ENCODE measurements at places on chromosomes 5 and 9.

- DNase-seq, result no peak
Measured at GRCh38 chr5:137122558-137122957, 376.6 kb downstream of the SPOCK1 start.

GRCh38 chr9:130143279-130143893 is 28.8 kb upstream of the NCS1 start:
- DNase-seq, result no peak

DNA sequence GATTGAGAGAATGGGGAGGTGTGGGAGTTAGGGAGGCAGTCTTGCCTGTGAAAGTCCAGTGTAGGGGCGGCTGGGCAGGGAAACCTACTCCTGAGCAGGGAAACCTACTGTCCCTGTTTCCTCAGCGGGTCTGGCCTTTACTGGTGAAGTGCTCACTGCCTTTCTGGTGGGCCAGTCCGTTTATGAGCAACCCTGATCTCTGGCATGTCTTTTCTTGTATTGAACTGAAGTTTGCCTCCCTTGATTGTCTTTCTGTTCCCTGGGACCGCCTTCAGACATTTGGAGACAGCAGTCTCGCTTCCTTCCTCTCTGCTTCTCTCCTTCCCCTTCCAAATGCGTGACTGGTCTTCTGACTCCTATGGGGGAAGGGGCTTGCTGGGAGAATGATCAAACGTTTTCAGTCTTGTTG is 2.9 kb downstream of the SNX18 start:
- no peak for DNase-seq

GRCh38 chr9:72597181-72597517 is 75.7 kb downstream of the TMC1 start:
- DNase-seq, result no peak

GRCh38 chr5:1016036-1016435 is 7.4 kb downstream of the NKD2 start:
- DNase-seq, result no peak

- no peak for DNase-seq
Measured at GRCh38 chr5:109532773-109533364, 123.1 kb upstream of the PJA2 start.

DNA sequence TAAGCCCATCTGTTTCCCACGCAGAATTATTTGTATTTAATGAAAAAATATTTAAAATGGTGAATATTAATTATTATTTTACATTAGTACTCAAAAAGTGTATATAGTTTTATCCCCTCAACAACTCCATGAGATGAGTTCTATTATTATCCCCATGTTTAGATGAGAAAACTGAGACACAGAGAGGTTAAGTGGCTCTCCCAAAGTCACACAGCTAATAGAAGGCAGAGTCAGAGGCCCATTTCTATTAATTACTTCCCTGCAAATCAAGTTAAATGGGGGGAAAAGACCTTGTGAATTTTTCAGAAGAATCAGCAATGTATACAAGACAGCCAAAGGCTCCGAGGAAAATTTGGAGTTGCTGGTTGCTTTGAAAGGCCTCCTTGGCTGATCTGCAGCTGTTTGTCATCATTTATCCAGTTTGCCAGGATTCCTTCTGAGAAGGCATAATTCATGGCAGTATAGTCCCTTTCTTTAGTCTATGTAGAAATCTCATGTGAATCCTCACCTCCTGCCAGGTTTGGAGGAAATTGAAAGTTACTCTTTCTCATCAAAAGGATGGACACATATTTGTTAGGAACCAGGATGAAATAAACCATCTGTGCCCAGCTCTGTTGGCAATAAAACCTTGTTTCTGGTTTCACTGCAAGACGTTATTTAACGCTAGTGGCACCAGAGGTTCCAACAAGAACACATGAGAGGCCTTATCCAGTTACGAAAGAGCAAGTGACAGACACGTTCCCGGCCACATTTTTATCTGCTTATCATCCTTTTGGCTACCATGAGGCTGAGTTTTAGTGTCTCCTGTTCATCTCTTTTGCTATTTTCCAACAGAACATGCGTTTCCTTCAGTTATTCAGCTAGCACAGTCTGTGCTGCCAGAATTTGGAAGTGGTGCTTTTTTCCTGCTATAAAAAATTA is 621 bp downstream of the FYB1 start:
- no peak for DNase-seq

Data from CD4-positive, alpha-beta T cell treated with Interferon alpha-2 for 1 hour (primary cell).